ENCODE measurements at places on chromosomes 12 and 14.

DNA sequence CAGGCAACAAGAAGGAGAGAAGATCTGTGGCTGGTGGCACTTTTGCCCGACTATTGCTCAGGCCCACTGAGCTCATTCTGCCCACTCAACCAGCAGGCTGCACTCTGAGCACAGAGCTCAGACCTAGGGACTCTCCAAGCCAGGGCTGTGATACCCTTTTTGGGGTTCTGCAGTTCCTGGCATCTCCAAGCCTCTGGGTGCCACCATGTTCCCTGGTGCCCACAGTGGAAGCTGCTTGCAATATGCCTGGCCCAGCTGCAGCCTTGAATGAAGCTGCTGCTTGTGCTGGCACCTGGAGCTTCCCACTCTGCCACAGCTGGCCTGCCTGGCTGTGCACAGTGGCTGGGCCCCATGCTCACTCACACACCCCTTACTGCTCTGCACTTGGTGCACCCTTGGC lies 236.1 kb downstream of the ADGRD1 start:
- DNase-seq: no peak

DNA sequence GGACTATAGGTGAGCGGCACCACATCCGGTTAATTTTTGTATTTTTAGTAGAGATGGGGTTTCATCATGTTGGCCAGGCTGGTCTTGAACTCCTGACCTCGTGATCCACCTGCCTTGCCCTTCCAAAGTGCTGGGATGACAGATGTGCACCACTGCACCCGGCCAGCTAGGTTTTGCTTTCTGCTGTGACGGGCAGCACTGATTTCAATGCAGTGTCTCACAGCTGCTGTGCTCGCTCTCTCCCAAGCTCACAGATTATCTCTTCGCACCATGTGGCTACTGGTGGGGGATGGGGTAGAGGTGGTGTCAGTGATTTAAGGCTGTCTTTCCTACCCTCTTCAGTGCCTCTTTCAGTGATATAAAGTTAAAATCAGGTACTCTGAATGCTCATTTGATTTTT lies 909.1 kb downstream of the TRHDE start:
- DNase-seq: no peak

GRCh38 chr14:85575617-85575898 lies 45.6 kb downstream of the FLRT2 start:
- no peak for DNase-seq

GRCh38 chr12:102215992-102216691 lies 18.5 kb upstream of the PMCH start:
- no peak for DNase-seq

GRCh38 chr12:79624378-79624777 lies 66.4 kb downstream of the PAWR start:
- no peak for DNase-seq

- DNase-seq: no peak
Observed at GRCh38 chr12:87921621-87922020, 107.6 kb downstream of the C12orf50 start.

DNA sequence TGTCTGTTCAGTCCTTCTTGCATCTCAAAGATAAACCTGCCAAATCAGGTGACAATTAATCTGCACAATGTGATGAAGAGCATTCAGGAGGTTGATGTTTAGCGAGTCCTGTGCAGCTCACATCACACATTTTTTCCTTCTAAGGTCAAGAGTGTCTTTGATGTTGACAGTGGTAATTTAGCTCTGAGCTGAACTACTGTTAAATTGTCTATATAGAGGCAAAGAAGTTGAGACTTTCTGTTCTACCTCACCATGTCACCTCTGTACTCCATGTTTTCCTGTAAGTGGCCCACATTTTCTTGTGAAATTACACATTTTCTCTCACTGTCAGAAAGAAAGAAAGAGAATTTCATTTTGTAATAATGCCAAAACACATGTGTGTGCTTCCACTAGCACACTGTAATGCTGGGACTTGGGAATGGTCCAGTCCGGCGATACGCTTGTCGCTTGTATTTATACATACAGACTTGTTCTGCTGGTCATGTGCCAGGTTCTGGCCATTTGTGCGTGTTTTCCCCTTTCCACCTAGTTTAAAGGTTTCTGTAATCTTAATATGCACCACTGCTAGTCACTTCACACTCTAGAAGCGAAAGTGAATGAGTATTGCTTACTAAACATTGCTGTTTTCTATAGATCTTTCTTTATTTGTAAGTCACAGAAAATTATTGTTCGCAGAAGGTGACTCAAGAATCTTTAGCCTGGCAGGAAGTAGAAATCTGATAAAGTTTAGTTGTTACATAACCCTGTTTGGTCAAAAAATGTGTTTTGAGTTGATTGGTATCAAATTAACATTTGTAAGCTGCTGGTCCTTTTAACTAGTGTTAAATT lies 328.9 kb downstream of the TMTC2 start:
- no peak for DNase-seq

- no peak for DNase-seq
Observed at GRCh38 chr12:132400011-132400641, 70.7 kb upstream of the GALNT9 start.

GRCh38 chr12:55717011-55718007 lies 1.5 kb downstream of the BLOC1S1 start:
- DNase-seq: no peak

DNA sequence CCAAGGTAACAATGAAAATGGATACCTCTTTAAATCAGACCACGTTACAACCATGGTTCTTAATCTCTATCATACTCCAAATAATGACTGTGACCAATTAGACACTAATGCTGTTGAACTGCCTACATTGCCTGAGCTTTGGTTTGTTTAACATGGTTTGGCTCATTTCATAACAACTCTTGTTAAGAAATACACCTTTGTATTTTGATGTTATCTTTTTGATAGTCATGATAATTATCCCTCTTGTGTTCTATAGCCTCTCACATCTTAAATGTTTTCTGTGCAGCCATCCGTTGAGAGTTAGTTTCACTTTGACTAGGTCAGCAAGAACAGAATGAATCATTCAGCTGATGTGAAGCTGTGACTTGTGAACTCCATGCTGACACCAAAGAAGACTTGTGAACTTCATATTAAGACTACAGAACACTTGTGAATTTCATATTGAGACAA lies 75.5 kb upstream of the RERGL start:
- peak; percentile 40 for DNase-seq

GRCh38 chr14:90561920-90562319 lies 165.1 kb downstream of the CALM1 start:
- no peak for DNase-seq

Measured in CD4-positive, alpha-beta T cell treated with Interleukin-17A for 1 hour (primary cell).